Panc1 (cell line): ENCODE measurements at places on chromosomes 3 and 15. TPM values are rescaled to one million over a fixed set of nuclear protein-coding genes. Genes with fewer than 3 reads are reported as not detected.
A peak's percentile ranks its signal among the peaks of the same experiment; 100 is the strongest.

GRCh38 chr3:48157950-48158376 is 30.3 kb downstream of the CDC25A start:
- no peak overlapping the region for H3K27ac ChIP-seq
- H3K4me3 ChIP-seq: no peak overlapping the region
- no peaks in the 10 kb centered on the region for H3K27me3 ChIP-seq
- no peaks in the 10 kb centered on the region; the same call in 1 of the 2 replicates for H3K4me1 ChIP-seq
- H3K36me3 ChIP-seq: no peaks in the 10 kb centered on the region; the same call in 1 of the 2 replicates

GRCh38 chr3:128502712-128503111 is 9.7 kb upstream of the GATA2 start:
- H3K27ac ChIP-seq: no peak overlapping the region
- DNase-seq: no peak
- no peaks in the 10 kb centered on the region for H3K36me3 ChIP-seq
- peaks cover 3% of the 10 kb centered on the region; the same call in 1 of the 2 replicates for H3K4me1 ChIP-seq

DNA sequence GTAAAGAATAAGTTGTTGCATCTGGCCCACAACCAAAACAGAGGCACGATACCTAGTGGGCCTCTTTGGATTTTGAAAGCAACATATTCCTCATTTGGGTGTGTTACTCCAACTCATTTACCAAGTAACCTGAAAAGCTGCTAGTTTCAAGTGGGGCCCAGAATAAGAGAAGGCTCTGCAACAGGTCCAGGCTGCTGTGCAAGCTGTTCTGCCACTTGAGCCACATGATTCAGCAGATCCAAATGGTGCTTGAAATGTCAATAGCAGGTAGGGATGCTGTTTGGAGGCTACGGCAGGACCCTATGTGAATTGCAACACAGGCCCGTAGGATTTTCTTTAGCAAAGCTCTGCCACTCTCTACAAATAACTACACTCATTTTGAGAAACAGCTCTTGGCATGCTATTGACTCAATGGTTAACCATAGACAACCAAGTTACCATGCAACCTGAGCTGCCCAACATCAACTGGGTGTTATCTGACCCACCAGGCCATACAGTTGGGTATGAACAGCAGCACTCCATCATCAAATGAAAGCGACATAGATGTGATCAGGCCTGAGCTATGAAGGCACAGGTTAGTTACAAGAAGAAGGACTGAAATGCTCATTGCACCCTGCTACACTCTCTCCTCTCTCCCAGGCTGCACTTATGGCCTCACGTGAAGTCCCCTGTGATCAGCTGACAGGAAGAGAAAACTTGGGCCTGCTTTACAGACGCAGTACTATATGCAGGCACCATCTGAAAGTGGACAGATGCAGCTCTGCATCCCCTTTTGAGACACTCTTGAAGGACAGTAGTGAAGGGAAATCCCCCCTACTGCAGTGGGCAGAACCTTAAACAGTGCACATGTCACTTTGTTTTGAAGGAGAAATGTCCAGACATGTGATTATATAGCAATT is 9.5 kb upstream of the MCF2L2 start:
- no peaks in the 10 kb centered on the region for H3K36me3 ChIP-seq
- no peaks in the 10 kb centered on the region for H3K4me1 ChIP-seq
- no peak for DNase-seq
- peaks cover 2% of the 10 kb centered on the region for H3K27me3 ChIP-seq

DNA sequence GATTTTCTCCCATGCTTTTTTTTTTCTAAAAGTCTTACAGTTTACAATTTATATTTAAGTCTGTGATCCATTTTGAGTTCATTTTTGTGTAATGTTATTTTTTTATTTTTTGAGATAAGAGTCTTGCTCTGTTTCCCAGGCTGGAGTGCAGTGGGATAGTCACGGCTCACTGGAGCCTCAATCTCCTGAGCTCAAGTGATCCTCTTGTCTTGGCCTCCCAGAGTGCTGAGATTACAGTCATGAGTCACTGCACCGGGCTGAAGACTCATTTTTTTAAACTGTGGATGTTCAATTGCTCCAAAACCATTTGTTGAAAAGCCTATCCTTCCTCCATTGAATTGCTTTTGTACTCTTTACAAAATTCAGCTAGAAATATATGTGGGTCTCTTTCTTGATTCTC is 19.5 kb downstream of the LNP1 start:
- no peaks in the 10 kb centered on the region for H3K36me3 ChIP-seq
- no peaks in the 10 kb centered on the region; the same call in 1 of the 2 replicates for H3K27me3 ChIP-seq
- no peak overlapping the region for H3K27ac ChIP-seq
- no peak for DNase-seq
- no peak overlapping the region for H3K4me3 ChIP-seq
- no peaks in the 10 kb centered on the region for H3K4me1 ChIP-seq

- no peak overlapping the region for H3K27ac ChIP-seq
- no peaks in the 10 kb centered on the region for H3K4me1 ChIP-seq
- no peak overlapping the region for H3K4me3 ChIP-seq
- no peaks in the 10 kb centered on the region for H3K27me3 ChIP-seq
Observed at GRCh38 chr15:50151476-50151875, 30.5 kb upstream of the SLC27A2 start.

DNA sequence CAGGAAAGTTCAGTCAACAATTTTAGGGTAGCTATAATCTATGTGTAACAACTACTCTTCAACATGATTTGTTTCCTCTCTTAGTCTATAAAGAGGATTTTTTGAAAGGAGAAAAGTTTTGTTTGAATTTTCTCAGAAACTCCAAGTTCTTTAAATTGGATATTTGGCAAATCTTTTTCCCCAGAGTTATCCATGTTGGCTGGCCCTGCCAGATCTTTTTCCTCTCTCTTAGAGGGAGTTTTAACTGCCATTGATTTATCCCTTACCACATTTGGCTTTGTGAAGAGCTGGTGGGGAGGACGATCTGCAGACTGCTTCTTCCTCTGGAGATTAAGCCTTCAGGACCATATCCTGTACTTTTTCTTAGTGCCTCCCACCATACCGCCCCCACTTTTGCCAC is 64.9 kb upstream of the ROPN1 start:
- no peak overlapping the region for H3K4me3 ChIP-seq
- H3K27ac ChIP-seq: no peak overlapping the region
- no peak for DNase-seq
- no peaks in the 10 kb centered on the region for H3K4me1 ChIP-seq
- peaks cover 27% of the 10 kb centered on the region for H3K27me3 ChIP-seq

DNA sequence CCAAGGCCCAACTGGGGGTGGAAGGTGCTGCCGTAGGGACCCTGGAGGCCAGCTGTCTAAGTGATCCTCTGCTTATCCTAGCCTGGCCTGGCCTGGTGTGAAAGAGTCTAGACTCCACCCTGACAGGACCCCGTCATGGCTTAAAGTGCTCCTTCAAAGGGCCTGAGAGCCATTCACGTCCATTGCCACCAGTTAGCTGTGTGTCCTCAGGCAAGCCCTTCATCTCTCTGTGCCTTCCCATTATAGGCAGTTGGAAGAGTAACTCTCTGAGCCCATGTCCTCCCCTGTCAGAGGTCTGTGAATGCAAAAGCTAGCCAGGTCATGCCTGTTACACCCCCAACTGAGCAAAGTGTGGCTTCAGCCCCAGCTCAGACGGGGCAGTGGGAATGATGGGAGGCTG is 9.1 kb upstream of the DNAH1 start:
- no peak for DNase-seq
- no peak overlapping the region for H3K27ac ChIP-seq
- H3K4me3 ChIP-seq: no peak overlapping the region
- H3K4me1 ChIP-seq: no peaks in the 10 kb centered on the region
- no peaks in the 10 kb centered on the region for H3K36me3 ChIP-seq

- H3K4me1 ChIP-seq: no peaks in the 10 kb centered on the region
- H3K4me3 ChIP-seq: no peak overlapping the region
- H3K36me3 ChIP-seq: no peaks in the 10 kb centered on the region
Observed at GRCh38 chr3:35594739-35595138, 44.6 kb upstream of the ARPP21 start.

GRCh38 chr15:76533060-76533820 is 196.7 kb downstream of the ISL2 start:
- H3K27me3 ChIP-seq: no peaks in the 10 kb centered on the region
- no peaks in the 10 kb centered on the region for H3K4me1 ChIP-seq
- DNase-seq: no peak
- no peak overlapping the region for H3K27ac ChIP-seq

DNA sequence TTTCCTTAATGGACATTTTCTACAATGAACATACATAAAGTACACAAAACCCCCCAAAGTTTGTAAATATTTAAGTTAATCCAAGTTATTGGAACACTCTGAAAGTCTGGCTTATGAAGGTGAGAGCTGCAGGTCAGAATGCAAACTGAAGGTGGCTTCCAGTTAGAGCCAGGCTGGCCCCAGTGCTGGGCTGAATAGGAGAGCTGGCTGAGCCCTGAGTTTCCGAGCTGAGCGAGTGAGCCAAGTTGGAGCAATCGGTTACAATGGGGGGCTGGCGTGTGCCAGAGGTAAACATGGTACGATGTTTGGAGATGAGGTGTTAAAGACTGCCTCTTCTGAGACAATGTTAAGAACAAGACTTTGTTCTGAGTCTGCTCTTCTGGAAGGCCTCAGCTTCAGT is 230.8 kb upstream of the MCTP2 start:
- H3K27me3 ChIP-seq: no peaks in the 10 kb centered on the region
- H3K27ac ChIP-seq: no peak overlapping the region
- no peak overlapping the region for H3K4me3 ChIP-seq
- no peak for DNase-seq
- H3K36me3 ChIP-seq: no peaks in the 10 kb centered on the region
- H3K4me1 ChIP-seq: no peaks in the 10 kb centered on the region

DNA sequence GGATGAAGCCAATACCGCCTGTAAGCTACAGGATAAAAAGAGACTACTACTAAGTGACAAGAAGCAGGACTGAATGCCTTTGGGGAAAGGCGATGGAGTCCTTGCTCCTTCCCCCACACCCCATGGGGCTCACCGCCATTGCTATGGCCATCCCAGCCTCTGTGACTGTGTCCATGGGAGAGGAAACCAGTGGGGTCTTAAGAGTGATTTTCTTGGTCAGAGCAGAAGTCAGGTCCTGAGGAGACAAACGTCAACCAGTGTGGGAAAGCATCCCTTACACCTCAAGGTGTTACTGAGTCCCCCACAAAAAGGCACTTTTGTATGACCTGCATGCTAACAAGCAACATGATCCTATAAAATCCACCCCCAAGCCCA is 913 bp downstream of the IMPDH2 start:
- H3K4me3 ChIP-seq: peak overlapping the region; percentile 79
- H3K27me3 ChIP-seq: no peaks in the 10 kb centered on the region
- H3K4me1 ChIP-seq: peaks cover 32% of the 10 kb centered on the region
- peaks cover 12% of the 10 kb centered on the region for H3K36me3 ChIP-seq

- no peak overlapping the region for H3K4me3 ChIP-seq
- H3K27me3 ChIP-seq: no peaks in the 10 kb centered on the region
- H3K4me1 ChIP-seq: no peaks in the 10 kb centered on the region
- no peak for DNase-seq
Observed at GRCh38 chr15:85688711-85689110, 106.0 kb downstream of the KLHL25 start.

- H3K36me3 ChIP-seq: peaks cover 5% of the 10 kb centered on the region; the same call in 1 of the 2 replicates
- no peak overlapping the region for H3K4me3 ChIP-seq
- no peak for DNase-seq
- no peaks in the 10 kb centered on the region for H3K4me1 ChIP-seq
- H3K27me3 ChIP-seq: no peaks in the 10 kb centered on the region
Observed at GRCh38 chr3:98798820-98799219, 35.7 kb downstream of the ST3GAL6 start.

The TRH gene
- not detected for total RNA-seq

The ACAN gene
- 0.03 TPM for total RNA-seq

The TARS3 gene
- 12.4 TPM for total RNA-seq

The CAPN3 gene
- total RNA-seq: 0.31 TPM
